CMK (cell line): ENCODE measurements at places on chromosomes 5 and 9.

- no peak for DNase-seq
Measured at GRCh38 chr9:26637101-26637500, 255.5 kb downstream of the CAAP1 start.

- DNase-seq, result no peak
Measured at GRCh38 chr5:17431272-17432050, 66.6 kb upstream of the TAF11L2 start.

- DNase-seq, result no peak
Measured at GRCh38 chr5:168147106-168147505, 144.3 kb upstream of the WWC1 start.

- peak; percentile 50 for DNase-seq
Measured at GRCh38 chr9:2017331-2018161, 2.4 kb downstream of the SMARCA2 start.

DNA sequence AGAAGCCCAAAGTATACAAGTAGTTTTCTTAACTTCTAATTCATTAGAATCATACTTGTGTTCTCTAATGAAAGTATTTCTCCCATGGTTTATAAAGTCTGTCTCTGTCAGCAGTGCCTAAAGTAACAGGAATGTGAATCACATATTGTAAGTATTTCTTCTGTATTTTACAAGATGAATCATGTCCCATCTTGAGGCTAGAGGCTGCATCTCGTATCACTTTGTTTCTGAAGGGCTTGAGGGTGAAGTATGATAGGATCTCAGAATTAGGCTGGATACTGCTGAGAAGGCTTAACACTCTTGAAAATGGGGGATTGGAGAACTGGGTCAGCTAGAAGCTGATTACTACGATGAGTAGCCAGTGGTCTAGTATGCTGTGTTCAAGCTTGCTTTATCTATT, 242.2 kb upstream of the ACTBL2 start:
- DNase-seq, result no peak

DNA sequence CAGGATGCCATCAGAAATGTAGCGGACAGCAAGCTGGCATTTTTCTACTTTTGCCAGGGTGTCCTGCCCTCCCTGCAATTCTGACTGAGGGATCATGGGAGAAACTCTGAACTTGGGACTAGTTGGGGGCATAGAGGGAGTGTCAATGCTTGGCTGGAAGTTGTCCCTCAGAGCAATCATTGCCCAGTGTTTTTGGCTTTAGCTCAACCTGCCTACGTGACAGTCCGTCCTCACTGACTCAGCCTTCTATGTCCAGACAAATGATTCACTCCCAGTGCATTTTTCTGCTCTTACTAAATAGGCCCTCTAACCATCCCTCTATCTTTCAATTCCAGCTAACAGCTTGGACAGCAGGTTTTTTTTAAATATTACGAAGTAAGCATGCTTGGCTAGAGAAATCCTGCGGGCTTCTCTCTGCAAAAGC, 627.4 kb downstream of the TLR4 start:
- no peak for DNase-seq

GRCh38 chr5:132677191-132677590, 3.4 kb downstream of the IL4 start:
- no peak for DNase-seq

DNA sequence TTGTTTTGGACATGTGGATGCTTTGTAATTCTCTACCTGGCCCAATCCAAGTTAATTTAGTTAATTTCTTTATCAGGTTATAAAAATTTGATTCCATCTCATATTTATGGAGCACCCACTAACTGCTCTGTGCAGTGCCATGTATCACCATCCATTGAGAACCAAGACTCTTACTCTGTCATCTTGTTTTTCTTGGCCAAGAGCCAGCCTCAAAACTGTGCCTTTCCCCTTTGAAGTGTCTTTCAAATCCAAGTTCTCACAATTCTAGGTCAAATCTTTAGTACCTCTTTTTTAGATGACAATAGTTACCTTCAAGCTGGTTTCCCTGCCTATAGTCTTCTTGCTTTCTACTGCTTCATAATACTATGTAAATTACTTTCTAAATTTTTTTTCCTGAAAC, 3.2 kb downstream of the COMMD10 start:
- no peak for DNase-seq

DNA sequence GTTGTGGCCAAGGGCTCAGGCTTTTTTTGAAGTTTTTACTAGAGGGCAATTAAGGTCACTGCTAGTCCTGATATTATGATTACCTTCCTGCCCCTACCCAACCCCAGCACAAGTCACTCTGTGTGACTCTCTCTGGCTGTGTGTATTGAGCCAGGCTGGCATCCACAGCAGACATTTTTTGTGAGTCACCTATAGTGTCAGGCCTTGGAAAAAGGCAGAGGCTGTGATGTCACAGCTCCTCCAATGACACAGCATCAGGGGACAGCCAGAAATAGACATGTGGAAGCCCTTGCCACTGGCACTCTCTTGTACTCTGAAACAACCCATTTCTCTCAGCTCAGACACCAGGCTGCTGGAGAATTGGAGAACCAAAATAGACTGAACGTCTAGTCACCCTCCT, 145.4 kb downstream of the NMUR2 start:
- DNase-seq, result no peak

DNA sequence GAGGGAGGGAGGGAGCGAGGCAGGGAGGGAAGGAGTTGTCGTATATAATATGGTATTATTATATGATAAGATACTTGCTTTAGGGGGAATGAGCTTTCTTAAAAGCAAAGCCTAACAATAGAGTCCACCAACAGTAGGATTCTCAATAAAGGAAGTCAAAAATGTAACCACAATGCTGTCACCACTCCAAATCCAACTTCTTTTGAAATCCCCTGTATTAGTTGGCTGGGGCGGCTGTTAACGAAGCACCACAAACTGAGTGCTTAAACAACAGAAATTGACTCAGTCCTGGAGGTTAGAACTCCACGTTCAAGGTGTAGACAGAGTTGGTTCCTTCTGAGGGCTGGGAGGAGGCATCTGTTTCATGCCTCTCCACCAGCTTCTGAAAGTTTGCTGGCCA, 23.1 kb downstream of the GAS1 start:
- DNase-seq, result no peak

DNA sequence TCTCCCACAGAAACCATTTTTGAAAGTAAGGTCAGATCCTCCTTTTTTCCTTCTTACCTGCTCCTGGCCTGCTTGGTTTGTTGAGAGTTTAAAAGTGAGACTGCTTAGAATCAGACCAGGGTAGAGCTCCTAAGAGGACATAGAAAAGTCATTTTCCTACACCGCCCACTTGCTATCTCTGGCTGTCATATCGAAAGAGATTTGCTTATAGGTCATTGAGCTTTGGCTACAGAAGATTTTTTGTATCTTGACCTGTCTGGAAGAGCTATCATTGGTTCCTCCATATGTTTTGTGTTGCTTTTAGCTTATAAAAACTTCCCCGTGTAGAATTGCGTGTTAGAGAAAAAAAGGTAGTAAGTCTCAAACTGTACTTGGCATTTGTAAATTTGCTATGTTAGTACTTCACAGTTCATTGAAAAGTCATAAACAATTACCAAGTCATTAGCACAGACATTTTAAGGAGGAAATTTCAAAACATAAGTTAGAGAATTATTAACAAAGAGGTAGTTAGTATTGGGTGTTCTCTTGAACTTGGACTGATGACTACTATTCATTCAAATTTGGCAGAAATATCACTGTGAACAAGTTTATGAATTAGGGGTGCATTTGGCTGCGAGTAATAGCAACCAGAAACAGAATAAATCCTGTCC, 96.6 kb downstream of the MAN2A1 start:
- DNase-seq, result no peak

DNA sequence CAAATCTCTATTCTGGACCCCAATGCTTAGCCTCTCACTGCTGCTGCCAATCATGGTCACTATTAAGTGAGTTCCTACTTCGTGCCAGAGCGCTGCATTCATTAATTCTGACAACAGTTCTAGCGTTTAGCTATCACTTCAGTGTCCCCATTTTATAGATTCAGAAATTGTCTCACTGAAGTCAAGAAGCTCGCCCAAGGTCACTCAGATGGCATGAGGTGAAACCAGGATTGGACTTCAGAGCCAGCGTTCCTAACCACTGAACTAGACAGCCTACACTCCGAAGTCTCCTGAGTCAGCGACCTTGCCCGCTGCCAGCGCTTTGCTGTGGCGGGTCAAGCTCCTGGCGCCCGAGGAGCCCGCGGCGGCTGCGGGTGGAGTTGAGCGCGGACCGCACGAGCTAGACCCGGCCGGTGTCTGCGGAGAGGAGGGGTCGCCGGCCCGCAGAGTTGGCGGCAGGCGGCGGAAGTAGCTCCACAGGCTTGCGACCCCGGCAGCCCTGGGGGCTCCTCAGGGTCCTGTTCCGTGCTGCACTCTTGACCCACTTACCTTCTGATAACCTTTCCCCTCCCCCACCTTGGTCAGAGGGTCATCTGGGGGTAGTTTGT, 2.1 kb upstream of the GABRB2 start:
- no peak for DNase-seq

- DNase-seq, result no peak
Measured at GRCh38 chr9:118643118-118643517, 726.1 kb downstream of the BRINP1 start.

GRCh38 chr9:35861161-35861897, 8.9 kb downstream of the OR13J1 start:
- DNase-seq, result no peak

DNA sequence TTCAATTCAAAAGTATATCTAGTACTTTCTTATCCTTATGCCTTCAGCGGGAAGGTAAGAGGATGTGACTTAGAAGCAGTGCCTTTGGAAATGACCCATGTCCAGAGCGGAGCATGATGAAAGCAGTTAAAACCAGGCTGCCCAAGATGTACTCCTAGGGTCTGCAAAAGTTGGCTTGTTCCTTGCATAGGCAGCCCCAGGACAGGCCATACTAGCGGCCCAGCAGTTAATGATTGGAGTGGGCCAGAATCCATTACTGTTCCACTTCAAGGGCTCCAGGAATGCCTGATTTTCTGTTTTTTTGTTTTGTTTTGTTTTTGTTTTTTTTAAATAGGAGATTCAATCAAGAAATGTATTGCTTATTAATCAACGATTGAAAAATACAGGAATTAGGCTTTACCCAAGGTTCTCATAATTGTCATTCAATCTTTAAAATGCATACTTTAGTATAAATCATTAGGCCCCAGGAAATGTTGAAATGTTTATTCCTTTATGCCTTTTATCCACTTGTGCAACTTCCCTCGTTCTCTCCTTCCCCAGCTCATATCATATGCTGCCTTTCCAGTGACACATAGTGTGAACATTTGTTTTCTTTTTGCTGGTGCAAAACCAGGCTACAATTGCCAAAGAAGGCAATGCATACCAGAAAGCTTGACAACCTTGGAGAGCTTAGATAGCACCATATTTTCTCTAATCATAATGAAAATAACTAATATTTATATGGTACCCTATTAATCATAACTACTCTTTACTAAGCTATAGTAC, 190.8 kb downstream of the ARHGEF28 start:
- DNase-seq, result no peak

- no peak for DNase-seq
Measured at GRCh38 chr5:60578315-60578714, 121.7 kb downstream of the DEPDC1B start.

- DNase-seq, result no peak
Measured at GRCh38 chr9:113461285-113461684, 2.2 kb upstream of the RGS3 start.

DNA sequence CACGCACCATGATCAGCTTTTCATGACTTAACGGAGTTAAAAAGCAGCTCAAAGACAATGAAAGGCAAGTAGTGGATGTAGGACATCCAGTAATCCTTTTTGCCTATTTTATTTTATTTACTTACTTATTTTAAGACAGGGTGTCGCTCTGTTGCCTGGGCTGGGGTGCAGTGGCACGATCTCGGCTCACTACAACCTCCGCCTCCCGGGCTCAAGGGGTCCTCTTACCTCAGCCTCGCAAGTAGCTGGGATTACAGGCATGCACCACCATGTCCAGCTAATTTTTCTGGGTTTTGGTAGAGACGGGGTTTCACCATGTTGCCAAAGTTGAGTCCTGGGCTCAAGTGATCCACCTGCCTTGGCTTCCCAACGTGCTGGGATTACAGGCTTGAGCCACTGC, 148.9 kb downstream of the DAB2IP start:
- DNase-seq, result no peak

DNA sequence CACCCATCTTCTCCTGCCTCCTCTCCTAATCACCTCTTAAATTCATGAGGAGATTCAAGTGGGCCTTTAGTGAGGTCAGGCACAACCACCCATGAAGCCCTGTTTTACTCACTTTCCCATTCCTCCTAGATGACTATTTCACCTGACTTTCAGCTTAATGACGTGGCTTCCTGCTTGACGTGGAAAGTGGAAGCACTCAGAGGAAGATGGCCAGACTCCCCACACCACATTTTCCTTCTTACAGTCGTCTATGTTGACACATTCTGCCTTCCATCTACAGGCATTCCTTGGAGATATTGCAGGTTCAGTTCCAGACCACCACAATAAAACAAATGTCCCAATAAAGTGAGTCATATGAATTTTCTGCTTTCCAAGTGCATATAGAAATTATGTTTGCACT, 146.4 kb upstream of the TAS2R1 start:
- DNase-seq, result no peak

DNA sequence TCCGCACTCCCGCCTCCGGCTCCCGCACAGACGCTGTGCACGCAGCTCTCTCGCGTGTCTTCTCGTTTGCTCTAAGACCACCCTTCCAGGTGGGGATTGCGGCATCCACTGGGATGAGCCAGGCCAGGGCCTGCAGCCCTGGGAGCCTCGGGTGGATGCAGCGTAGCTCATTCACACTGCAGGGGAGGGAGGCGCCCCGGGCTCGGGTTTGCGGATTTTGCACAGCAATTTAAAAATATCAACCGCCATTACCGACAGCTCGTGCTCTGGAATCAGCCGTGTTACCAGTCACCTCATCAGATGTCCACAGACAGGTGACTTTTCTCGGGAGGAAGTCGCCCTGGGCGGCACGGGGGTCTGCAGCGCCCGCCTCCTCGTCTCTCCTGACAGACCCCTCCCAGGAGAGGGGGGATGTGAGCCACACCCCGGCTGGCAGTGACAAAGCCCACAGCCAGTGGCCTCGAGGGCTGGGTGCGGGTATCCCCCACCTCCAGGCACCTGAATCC, 20.8 kb upstream of the SLC6A3 start:
- DNase-seq, result no peak

GRCh38 chr5:180633283-180634177, 15.9 kb downstream of the FLT4 start:
- no peak for DNase-seq

- no peak for DNase-seq
Measured at GRCh38 chr5:84228266-84228665, 156.4 kb downstream of the EDIL3 start.

DNA sequence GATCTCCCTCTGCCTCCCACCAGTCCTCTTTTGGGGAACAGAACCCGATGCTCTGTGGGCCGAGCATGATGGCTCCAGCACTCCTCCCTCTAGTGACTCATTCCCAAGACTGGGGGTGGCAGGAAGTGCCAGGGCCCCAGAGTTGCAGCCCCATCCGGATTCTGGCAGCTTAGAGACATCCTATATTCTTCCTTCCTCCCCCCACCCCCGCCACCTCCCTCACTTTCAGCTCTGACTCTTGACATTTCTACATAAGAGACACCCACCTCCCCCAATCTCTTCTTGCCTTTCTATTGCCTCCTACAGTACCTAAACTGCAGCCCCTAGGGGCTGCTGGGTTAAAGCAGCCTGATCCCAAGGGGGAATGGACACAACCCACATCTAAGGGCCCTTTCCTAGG, 47.1 kb upstream of the MATR3 start:
- peak; percentile 69 for DNase-seq
